Caco-2 (cell line): ENCODE measurements at places on chromosomes 2 and 18. TPM values are rescaled to one million over a fixed set of nuclear protein-coding genes. Genes with fewer than 3 reads are reported as not detected.

Gene KIAA1328
- total RNA-seq: 3.9 and 4.9 TPM in 2 replicates

Gene HRH4
- total RNA-seq: not detected in 2 replicates

GRCh38 chr2:107545066-107545465, 281.6 kb upstream of the RGPD4 start:
- no peak for DNase-seq

DNA sequence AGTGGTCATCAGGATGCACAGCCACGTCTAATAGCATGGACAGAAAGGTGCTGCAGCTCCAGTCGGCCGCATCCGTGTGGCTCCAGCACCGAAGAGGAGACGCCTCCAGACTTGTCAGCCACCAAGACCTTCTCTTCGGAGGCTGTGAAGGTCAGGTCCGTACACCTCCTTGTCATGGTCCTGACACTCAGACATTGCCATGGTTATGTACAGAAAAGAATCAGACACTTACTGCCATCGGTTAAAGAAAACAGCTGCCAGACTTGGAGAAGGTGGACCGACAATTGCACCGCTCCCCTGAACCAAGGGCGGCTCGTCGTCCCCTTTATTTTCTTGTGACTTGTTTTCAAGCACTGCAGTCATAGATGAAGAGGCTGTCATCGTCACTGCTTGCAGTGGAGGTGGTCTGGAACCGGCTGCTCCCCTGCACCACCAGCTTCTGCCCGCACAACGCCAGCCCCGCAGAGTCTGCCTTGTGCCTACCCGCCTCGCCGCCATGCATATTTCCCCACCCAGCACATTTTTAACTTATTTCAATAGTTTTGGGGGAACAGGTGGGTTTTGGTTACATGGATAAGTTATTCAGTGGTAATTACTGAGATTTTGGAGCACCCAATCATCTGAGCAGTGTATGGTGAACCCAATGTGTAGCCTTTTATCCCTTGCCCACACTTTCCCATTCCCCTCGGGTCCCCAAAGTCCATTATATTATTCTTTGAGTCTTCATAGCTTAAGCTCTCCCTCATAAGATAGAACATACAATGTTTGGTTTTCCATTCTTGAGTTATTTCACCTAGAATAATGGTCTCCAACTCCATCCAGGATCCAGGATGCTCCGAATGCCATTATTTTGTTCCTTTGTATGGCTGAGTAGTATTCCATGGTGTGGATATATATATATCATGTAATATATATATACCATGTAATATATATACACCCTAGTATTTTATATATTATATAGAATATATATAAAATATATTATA, 18.1 kb downstream of the FBXO48 start:
- DNase-seq: no peak

- no peak for DNase-seq
Observed at GRCh38 chr18:10387399-10387798, 67.0 kb upstream of the APCDD1 start.

- DNase-seq: no peak
Observed at GRCh38 chr2:119229716-119230115, 6.1 kb downstream of the STEAP3 start.

- no peak for DNase-seq
Observed at GRCh38 chr2:234448506-234449184, 48.2 kb downstream of the ARL4C start.

DNA sequence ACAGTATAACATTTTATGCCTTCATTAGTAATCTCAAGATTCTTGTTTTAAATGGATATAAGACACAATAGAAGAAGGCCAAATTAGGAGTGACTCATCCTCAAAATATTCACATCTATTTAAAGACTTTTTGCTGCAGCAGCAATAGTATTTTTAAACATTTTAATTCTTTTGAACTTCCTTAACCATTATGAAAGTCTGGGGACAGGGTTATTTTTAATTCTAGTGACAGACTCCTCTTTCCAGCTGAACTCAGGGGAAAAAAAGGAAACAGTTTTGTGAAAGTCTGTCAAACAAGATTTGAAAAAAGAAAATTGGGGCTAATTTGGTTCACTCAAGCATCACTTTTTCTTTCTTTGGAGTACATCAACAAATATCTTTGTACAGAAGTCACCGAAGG, 541.8 kb downstream of the NUP35 start:
- no peak for DNase-seq
